Activated CD8-positive, alpha-beta memory T cell treated with anti-CD3 and anti-CD28 coated beads, Interleukin-2, amount 50 U/mL, for 4 hours (primary cell): ENCODE measurements at places on chromosomes 2 and 18.
A peak's percentile ranks its signal among the peaks of the same experiment; 100 is the strongest.

DNA sequence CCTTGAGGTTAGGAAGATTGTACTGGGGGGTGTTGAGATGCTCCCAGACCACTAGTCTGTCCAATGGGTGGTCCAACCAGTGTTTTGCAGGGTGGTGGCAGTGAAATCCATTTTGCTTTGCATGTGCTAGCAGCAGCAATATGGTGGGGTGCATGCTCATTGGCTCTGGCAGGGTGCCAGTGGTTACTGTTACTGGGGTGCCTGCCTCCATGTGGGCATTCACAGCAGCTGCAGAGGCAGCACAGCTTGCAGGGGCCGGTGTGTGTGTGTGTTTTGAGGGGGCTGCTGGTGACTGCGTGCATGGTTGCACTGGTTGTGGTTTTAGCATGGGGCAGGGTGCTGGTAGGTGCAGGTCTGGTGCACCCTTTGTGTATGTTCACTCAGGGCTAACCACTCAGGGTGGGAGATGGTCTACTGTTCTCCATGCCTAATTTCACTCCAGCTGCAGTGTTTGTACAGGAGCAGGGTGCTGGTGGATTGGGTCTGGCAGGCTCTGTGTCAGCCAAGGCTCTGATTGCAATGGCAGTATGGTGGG lies 265.4 kb downstream of the NUP35 start:
- DNase-seq: no peak

GRCh38 chr2:235264512-235264911 lies 229.3 kb upstream of the AGAP1 start:
- DNase-seq: no peak

DNA sequence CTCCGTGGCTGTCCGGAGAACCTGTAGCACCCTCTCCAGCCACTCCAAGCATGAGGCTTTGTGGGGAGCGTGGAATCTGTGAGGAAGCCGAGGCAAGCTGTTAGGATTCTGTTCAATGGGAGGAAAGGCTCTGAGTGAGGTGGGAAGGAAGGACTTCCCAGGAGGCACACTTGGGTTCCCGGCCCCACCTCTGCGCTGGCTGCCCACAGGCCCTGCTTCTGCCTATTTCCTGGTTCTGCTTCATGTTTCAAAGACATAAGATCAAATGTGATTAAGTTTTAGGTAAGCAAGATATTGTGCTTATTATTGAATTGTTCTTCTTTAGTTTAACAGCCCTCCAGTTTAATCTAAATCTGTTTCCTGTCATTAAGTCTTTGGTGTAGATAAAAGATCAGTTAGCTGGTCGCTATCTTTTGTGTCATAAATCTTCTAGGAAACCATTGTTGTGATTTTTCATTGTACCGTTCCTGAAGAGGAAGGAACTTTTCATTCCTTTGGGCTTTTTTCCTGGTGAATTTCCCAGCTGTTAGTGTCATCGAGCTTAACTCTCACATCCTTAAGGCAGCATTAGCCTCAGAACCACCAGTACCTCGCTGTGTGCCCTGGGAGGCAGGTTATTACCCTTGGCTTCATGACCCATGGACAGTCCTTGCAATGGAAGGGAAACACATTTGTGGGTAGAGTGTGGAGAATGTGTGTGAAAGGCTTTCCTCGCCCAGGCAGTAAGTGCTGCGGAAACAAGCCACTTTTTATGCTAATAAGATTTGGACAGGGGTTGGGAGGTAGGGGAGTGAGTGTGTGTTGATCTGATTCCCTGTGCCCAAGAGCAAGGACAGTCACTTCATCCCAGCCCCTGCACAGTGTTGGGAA lies 61.9 kb upstream of the ALPP start:
- DNase-seq: no peak

DNA sequence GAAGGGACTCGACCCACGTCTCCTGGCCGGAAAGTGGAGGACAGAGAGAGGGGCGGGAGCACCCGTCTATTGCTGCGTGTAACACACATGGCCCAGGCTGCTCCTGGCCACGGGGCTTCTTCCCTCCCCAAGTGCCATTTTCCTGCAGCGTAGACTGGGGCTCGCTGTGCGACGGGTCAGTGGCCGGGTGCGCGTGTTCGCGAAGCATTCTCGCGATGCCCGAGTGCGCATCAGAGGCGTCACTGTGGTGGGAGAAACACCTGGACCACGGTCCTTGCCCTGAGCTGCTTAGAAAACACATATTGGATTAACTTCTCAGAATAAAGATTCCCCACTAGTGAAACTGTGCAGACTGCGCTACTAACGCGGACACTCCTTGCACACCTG lies 200.8 kb downstream of the EIPR1 start:
- no peak for DNase-seq

- no peak for DNase-seq
Measured at GRCh38 chr2:224410946-224411561, 9.1 kb upstream of the FAM124B start.

DNA sequence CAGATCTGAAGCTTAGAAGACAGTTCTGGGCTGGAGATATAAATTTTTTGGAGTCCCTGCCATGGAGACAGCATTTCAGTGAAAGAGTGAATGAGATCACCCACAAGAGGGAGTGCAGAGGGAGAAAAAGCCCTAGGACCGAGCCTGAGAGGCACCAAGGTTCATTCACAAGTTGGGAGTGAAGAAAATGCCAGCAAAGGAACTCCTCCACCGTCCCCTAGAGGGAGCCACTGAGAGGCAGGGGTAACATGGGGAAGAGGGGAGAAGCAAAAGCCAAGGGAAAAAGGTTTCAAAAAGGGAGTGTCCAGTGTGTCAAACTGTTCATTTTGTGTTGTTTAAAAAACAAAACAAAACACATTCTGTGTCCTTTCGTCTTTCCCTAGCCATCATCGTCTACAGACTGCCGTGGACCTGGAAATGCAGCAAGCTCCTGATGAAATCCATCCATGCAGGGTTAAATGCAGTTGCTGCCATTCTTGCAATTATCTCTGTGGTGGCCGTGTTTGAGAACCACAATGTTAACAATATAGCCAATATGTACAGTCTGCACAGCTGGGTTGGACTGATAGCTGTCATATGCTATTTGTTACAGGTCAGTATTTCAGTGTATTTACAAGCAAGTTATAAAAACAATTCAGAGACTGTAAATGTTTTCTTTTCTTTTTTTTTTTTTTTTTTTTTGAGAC lies 19.1 kb downstream of the CYBRD1 start:
- DNase-seq: no peak

- DNase-seq: peak; percentile 29
Measured at GRCh38 chr18:32049393-32050171, 31.0 kb downstream of the RNF125 start.
